Activated T-cell treated with anti-CD3 and anti-CD28 coated beads for 24 hours (primary cell): ENCODE measurements at places on chromosomes 5 and 9.

GRCh38 chr5:104599726-104600125 lies 1037.1 kb upstream of the NUDT12 start:
- no peak for DNase-seq

- no peak for DNase-seq
Measured at GRCh38 chr5:159779481-159779880, 136.8 kb upstream of the ADRA1B start.

DNA sequence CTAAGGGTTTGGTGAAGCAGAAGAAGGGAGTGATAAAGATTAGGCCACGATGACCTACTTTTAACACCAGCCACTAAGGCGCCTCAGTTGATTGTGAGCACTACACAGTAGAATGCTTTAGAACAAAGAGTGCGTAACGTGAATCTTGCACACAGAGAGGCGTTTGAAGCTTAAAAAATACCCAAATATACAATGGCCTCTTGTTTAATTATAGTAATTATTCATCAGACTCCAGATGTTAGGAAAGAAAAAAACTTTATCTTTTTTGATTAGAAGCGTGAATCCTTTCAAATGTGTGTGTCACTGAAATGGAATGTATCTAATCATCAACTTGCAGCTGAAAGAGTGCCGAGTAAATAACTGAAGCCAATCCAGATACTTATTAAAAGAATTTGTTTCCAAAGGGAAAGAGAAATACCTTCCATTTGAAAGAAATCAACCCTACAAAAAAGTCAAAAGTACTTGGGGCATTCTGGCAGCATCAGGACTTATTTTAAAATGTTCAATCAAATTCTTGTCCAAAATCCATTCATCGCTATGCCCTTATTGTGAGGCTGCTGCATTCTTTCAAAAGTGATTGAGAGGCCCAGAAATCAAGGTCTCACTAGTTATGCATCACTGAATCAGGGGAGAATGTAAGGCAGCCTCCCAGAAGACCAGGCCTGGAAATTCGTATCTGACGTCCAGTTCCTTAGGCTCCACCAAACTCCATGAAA lies 337.5 kb downstream of the ZNF608 start:
- no peak for DNase-seq

DNA sequence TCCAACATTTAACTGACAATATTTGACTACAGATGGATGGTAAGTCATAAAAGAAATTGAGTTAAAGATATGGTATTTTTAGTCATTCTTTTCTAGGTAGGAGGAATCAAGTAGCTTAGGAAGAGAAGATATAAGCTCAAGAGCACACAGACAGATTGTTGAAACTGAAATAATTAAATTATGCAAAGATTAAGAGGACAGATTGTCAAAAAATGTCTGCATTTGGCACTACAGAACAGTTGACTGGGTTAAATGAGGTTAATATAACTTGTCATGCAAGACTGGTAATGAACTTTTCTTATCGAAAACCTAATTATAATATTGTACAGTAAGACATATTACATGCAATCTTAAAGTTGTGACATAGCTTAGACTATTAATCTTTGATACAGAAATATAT lies 36.3 kb upstream of the TRPM3 start:
- DNase-seq: no peak

DNA sequence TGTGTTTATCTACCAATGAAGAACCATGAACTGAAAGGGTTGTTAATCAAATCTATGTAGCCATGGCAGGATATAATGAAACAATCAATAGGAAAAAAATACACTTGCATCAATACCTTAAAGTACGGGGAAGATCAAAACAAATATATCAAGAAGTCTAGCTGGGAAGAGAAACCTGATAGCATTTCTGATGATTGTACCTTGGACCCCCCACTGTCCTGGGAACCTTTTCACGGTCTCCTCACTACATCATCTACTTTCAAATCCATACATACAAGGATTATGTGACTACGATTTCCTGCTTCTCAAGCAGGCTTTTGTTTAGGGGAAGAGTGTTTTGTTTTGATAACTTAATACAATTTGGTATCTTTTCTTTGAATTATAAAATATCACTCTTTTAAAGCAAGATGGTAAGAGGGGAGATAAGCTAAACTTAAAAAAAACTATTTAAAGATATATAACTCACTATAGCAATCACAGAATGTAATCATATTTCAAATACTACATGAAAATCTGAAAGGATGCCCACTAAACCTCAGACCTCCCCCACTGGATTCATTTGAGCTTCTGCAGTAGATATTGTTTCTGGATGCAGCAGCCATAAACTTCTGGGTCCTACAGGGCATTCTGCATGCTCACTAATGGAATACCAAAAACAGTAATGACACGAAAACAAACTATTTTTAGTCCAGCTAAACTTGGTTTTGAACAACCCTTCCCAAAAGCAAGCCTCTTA lies 8.0 kb downstream of the EBF1 start:
- no peak for DNase-seq

DNA sequence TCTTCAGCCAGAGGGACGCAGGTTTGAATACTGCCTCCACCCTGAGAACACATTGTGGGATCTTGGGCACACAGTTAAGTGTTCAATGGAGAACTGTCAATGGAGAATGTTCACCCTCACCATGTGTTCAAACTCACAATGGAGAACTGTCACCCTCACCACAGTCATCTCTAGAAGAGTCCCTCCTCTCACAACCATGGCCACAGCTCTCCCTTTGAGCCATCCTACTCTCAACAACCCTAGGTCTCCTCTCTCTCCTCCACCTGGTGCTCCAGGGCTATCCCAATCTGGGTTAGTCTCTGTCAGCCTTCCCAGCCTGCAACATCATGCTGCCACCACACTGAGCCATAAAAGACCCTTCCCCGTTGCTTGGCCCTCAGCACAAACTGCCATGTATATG lies 36.3 kb upstream of the HAND1 start:
- no peak for DNase-seq

DNA sequence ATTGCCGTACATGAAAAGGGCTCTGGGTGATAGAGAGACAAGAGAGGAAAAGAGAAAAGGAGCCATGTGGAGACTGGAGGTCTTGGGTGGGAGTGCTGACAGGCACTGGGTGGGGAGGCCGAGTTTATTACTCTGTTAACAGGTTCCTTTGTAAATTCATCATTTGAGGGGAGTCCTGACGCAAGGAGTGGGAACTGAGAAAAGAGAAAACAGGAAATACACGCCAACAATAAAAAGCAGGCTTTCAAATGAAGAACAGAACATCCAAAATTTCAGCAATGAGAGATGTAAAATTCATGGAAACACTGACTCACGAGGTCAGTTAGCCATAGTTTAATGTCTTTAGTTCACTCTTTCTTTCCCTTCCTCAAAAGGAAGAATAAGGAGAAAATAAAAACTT lies 342.8 kb downstream of the TMEM167A start:
- no peak for DNase-seq

DNA sequence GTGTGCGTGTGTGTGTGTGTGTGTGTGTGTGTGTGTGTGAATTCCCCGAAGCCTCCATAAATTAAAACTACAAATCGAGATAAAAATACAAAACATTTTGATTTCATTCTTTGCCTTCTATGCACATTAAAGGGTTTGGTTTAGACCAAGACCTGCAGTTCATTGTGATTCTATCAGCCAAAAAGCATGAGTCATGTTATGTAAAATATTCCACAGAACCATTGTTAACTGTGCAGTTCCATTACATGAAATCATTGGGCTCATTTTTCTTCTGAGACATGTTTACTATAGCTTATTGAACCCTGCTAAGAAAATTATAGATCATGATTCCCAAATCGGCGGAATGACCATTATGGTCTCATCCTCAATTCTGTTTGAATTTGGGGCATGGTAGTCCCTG lies 11.7 kb downstream of the CAVIN4 start:
- no peak for DNase-seq
